ENCODE measurements at places on chromosomes 5 and 9.

GRCh38 chr5:102961671-102962070 is 158.3 kb downstream of the GIN1 start:
- no peak for ATAC-seq

GRCh38 chr9:110048403-110048975 is 159.5 kb downstream of the C9orf152 start:
- peak; percentile 88 for ATAC-seq

- ATAC-seq: no peak
These were observed 221.7 kb downstream of the FSTL4 start for GRCh38 chr5:133390416-133391353.

DNA sequence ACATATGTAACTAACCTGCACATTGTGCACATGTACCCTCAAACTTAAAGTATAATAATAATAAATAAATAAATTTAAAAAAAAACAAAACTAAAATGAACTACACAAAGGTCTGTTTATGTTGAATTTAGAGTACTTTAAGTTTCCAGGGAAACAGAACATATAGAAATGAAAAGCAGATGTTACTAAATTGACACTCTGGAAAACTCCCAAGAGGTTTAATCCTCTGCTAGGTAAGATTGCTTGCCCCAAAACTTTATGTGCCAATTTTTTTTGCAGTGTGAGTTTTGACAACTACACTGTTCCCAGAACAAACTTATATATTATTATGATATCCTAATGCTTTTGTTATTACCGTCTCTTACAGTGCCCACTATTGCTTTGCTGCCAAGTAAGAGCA is 134.3 kb upstream of the MRPS30 start:
- ATAC-seq: no peak

DNA sequence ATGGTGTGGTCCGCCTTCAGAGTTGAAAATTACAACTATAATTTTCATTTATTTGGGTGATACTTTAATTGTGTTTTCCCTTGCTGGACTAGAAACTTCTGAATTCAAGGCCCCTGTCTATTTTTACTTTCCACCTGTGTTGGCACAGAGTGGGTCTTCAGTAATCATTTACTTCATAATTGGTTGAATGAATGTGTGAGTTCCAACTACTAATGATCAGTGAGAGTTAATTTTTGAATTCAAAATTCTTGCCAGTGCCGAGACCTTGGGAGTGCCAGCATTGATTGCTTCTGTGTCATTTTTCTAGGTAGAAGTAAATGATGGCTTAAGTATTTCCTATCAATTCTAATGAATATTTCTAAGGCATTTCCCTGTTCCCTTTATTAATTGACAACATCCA is 61.4 kb downstream of the PARP8 start:
- no peak for ATAC-seq

DNA sequence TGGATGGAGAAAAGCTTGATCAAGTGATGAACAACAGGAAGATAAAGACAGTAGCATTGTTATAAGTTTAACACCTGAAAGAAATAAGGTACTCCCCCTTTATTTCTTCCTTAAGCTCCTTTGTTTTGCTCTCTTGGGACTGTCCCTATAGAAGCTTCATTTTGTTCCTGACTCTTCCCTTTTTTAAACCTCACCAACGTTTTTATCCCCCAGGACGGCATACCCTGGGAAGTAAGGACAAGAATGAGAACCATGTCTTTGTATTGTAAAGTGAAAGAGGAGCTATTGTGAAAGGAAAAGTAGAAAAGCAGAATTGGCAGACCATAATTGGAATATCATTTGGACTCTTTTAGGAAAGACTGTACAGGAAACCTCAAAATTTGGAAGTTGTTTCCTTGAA is 1368.6 kb upstream of the C9orf72 start:
- no peak for ATAC-seq

GRCh38 chr5:124546643-124547042 is 199.8 kb downstream of the ZNF608 start:
- ATAC-seq: no peak

DNA sequence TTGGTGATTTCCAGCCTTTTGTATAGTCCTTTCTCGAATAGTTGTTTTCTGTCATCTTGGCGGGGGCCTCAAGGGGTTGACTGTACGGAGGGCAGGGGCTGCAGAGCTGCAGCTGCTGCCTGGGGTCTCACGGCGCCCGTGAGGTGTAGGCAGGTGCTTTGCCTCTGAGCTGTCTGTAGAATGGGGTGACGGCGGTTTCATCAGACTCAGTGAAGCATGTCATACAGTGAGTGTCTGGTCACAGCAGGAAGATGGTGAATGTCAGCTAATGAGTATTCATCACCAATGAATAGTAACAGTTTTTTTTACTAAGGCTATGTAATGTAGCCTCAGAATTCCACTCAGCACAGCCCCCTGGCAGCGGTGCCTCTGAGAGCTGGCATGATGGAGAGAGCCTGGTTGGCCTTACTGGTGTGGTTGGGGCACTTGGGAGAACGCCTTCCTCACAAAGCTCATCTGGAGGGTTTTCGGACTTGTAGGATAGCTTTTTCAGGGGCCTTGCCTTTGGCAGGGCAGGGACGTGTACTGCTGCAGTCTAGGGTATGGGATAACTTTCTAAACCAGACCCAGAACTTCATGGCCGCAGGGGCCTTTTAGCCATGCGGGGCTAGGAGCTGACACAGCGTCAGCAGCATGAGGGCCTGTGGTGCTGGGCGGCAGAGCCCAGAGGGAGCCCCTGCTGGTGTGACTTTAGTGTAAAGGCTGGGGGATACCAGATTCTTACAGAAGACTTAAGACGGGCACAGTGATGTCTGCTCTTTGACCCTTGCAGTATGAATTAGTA is 15.0 kb downstream of the TENT4A start:
- ATAC-seq: peak; percentile 32

DNA sequence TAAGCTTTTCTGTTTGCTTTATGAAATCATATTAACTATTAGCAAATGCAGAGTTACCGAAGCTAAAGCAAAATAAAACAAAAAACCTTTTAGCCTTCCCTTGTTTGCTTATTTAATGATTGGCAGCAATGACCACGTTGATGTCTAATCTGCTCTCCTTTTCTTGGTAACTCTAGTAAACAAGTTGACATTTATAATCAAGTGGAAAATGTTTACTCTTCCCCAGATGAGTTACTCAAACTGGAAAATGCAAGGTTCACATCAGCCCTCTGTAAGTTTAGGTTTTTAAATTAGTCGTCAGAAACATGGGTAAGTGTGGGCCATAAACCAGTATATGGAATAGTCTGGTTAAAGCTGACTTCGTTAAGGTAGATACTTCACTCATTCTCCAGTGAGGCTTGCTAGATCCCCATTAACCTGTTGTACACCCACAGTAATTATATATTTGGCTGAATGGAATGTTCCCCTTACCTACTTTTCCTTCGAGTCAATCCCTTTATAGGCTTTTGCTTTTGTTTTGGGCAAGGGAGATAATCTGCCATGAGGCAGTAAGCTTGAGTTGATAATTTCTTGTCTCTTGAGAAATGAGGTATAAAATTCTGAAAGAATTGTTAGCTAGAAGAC is 100.9 kb downstream of the GDNF start:
- no peak for ATAC-seq

- ATAC-seq: no peak
These were observed 61.0 kb downstream of the SNX30 start for GRCh38 chr9:112811518-112811917.

DNA sequence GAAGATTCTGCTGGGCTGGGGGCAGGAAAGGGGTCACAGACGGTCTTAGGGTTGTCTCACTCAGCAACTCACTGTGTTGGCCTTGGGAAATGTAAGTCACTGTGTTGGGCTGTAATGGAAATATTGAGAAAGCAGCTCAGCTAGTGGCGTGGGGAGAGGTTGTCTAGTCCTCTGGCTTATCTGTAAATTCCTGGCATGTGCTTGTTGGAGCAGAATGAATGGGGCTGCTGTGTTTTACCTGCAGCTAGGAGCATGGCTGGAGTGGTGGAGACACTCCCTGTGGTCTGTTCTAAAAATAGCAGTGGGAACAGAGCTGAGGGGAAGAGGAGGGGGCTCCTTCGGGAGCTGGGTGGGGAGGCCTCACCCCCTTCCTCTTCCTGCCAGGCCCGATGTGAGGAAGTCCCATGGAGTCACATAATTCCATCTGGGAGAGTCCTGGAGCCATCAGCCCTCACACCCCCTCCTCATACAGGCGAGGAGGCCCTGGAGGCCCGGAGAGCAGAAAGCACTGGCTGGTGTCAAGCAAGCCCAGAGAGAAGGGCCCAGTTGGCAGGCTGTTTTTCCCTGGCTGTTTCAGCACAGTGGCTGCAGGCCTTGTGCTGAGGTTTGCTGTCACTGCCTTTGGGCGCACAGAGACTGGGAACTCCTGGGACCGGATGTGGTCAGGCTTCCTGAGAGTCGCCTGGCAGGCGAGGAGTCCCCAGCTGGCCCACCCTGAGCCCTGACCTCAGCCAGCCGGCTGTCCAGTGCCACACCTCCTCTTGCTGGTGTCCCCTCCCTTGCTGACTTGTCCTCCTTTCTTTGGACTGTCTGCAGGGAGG is 84.9 kb downstream of the RGS3 start:
- peak; percentile 56 for ATAC-seq

GRCh38 chr5:108797396-108797795 is 49.7 kb downstream of the FER start:
- no peak for ATAC-seq

DNA sequence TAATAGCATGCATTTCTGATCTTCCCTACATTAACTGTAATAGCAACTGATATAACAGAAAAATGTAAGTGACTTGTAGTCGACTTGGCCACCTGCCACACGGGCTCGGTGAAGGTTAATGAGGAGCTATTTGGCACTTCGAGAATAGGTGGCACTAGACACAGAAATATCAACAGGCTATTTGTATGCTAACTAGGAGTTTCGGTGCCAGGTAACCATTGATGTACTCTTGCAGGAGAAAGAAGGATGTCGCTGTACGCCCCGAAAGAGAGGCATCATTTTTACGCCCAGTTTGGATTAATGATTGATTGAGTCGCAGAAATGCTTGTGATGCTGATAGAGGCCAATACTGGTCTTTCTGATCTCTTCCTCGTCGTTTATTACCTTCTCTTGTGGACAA is 516 bp upstream of the DMRT2 start:
- ATAC-seq: no peak

DNA sequence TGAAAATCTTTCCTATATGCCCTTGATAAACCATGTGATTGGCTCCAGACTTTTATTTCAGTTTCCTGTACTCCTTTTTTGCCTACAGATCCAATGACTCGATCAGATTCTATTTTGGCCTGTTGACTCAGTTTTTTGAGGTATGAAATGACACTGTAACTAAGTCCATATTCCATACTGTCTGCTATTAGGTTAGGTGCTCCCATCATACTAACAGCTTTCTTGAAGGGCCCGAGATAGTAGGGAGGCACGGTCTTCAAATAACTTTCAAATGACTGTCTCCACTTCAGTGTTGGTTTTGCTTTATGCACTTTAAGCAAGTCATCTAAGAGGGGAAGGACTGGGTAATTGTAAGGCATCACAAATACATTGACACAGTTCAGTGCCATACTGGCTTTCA is 295.4 kb upstream of the DAB2 start:
- no peak for ATAC-seq

DNA sequence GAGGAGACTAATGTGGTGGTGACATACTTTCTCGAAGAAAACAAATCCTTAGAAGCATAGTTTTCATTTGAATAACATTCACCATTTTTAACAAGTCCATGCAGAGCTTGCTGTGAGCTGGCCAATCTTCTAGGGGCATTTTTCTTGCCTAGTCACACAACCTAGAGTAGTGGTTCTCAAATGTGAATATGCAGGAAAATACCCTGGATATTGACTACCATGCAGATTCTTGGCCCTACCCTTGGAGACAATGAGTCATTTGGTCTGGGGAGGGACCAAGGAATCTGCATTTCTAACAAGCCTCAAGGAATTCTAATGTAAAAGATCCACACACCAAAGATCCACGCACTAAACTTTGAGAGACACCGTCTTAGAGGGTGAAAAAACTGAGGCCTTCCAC is 23.5 kb downstream of the GDNF start:
- ATAC-seq: no peak

DNA sequence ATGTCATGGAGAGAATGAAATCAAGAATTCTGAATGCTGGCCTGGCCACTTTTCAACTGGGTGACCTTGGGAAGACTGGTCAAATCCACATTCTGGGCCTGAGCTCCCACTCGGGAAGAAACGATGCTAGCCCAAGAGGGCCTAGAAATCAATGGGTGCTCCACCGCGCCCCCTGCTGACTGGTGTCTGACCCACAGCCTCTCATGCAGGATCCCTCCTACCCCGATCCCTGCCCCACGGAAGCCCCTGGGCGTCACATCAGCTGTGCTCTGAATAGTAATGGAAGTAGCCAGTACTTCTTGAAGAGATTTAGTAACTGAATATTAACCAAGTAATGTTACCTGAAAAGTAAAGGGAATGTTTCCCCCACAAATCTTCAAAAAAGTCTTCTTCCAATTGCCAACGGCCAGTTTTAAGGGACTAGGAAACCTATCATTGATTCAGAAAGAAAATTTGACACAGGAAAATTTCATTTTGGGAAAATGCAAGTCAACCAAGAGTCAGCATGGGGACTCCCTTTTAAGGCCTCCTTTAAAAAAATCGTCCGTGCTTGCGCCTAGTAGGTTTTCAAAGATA is 43.9 kb downstream of the CRB2 start:
- no peak for ATAC-seq

- peak; percentile 86 for ATAC-seq
These were observed 1.7 kb upstream of the HBEGF start for GRCh38 chr5:140348104-140348503.

DNA sequence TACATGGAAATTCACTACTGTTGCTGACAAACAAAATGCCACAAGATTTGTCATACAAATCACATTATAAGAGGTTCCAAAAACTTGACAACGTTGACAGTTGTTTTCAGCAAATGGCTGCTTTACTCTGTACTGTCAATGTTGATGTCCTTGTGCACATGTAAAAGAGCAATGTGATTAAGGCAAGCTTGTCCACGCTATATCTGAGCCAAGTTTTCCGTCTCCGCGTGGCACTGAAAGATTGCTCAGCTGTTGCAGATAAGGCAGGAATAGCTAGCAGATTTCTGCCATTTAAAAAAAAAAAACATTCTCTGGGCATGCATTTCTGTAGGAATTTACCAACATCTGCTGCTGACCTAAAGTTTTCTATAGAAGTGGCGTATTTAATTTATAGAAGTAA is 46.4 kb upstream of the MEF2C start:
- no peak for ATAC-seq

DNA sequence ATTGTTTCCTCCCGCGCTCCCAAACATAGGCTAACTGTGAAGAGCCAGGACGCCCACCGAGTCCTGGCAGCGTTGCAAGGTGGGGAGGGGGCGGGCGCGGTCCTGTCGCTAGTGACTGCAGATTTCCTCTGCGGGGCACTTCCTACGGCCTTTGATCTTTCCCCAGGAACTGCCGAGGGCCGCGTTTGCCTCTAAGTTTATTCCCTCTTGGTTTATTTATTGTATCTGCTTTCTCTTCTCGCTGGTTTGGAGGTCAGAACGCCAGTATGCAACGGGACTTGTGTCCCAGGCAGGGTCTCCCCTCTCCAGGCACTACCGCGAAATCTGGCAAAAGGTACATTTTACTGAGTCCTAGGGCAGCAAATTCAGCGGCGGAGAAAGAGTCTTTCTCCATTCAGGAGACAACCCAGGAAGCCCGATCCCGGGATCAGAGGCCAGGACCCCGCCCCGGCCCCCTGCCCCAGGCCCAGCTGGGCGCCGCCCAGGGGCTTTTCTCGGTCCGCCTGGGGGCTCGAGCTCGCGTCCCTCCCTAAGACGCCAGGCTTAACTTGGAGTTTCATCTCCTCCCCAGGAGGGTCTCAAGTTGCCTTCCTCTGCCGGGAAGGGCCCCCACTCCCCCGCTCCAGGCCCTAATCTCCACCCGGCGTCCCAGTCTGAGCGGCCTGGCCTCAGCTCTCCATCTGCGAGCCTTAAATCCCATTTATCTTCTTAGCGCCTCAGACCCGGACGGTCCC is 884 bp upstream of the EGFLAM start:
- ATAC-seq: no peak

GRCh38 chr5:135213466-135214239 is 179.6 kb upstream of the PITX1 start:
- no peak for ATAC-seq

Data from esophagus mucosa (tissue), 1 donor.